ENCODE measurements at places on chromosomes 4 and X.
A peak's percentile ranks its signal among the peaks of the same experiment; 100 is the strongest.

GRCh38 chr4:155609455-155610059 is 57.1 kb upstream of the GUCY1A1 start:
- no peak for DNase-seq

- DNase-seq = no peak
Observed at GRCh38 chr4:98963538-98964433, 31.7 kb upstream of the METAP1 start.

DNA sequence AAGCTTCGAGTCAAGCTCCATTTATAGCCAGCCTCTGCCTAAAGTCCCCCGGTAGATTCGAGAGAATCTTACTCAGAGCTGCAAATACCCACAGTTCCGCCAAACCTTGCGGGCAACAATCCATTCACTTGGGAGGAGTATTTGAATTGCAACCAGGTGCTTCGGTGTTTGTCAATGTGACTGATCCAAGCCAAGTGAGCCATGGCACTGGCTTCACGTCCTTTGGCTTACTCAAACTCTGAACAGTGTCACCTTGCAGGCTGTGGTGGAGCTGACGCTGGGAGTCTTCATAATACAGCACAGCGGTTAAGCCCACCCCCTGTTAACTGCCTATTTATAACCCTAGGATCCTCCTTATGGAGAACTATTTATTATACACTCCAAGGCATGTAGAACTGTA is 11.2 kb downstream of the CD40LG start:
- no peak for DNase-seq

DNA sequence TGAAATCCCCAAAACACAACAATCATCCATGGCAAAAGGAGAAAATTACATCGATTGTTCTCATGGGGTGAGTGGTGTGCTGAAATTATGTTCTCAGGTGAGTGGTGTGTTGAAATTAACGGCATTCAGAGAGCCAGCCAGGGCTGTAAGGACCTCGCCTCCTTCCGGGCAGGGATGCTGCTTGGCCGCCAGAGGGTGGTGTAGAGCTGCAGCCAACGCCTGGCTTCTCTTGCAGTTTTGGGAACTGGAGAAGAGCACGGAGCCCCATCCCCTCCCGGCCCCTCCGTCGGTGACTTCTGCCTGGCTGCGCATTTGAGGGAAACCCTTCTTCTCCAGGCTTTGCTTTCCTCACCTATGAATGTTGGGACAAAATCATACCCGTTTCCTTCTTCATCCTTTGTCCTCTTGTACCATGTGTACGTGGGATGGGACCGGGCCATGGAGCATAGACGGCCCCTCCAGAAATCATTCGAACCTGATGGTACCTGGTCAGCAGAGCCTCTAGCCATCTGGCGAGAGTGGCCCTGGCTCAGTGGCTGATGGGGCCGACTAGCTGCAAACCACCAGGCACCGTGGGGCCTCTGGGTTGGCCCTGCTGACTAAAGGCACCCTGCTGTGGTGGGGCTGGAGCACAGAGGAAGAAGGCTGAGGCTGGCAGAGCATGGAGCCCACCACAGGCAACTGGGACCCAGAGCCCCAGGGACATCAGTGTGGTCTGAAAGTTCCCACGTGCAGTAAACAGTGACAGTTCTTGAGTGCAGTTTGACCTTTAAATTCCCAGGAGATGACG is 28.4 kb downstream of the TRMT44 start:
- peak; percentile 14 for DNase-seq

DNA sequence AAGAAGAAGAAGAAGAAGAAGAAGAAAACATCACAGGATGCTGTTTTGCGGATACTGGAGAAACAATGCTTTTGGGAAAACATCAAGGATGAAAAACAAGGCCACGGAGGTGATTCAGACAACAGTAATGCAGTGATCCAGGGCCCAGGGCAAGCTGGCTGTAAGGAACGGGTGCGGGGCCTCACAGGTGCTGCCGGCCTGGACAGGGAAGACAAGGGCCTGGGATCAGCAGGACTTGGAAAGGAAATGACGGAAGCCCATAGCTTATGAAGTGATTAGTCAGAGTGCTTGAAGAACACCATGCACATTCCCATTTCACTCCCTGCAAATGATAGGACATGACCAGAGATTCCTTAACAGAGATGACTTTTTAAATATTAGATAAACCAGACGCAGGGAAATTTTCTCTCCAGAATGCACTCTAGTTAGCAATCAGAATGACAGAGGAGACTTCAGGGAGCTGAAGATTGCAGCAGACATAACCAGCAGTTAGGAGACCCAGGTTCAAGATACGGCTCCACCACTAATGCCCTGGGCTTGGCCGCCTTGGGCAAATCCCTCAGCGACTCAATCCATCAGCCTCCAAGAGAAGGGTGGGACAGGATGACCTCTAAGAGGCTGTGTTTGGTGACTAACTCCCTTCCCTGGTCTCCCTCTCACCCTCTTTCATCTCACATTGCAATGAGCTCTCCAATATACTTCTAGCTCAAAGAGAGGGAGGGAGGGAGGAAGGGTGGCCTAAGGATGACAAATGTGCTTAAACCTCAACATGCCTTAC is 54.1 kb downstream of the APBB2 start:
- DNase-seq = peak; percentile 97

- DNase-seq = no peak
Observed at GRCh38 chr4:73224886-73225285, 33.7 kb downstream of the ANKRD17 start.

DNA sequence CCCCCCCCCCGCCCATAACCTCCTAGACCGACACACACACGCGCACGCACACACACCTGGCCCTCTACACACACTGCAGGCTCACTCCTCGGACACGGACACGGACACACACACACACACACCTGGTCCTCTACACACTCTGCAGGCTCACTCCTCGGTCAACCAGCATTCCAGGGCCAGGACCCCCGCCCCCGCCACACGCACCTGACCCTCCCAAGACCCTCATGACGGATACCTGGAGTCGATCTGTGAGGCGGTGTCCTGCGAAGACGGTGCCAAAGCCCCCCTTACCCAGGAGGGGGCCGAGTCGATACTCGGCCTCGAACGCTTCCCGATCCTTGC is 552 bp downstream of the PIM2 start:
- no peak for DNase-seq

DNA sequence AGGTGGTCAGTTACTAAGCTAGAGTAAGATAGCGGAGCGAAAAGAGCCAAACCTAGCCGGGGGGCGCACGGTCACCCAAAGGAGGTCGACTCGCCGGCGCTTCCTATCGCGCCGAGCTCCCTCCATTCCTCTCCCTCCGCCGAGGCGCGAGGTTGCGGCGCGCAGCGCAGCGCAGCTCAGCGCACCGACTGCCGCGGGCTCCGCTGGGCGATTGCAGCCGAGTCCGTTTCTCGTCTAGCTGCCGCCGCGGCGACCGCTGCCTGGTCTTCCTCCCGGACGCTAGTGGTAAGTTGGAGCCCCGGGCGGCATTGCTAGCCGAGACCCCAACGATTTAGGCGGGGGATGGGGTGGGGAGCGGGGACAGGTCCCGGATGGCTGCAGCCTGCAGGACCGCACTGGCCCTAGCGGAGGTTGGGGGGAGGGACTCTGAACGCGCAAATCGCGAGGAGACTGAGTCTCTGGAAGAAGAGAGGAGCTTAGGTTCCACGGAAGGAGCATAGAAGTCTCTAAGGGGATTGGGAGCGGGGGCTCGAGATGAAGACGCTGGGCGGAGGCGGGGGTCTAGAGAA is 573 bp downstream of the HTR2C start:
- no peak for DNase-seq

GRCh38 chr4:42566835-42567234 is 90.1 kb downstream of the ATP8A1 start:
- DNase-seq = no peak

- DNase-seq = no peak
Observed at GRCh38 chr4:93828332-93828994, at the start of gene ATOH1. TSS of gene ATOH1 (plus strand) at chr4:93828753. CDS start at chr4:93828927, 174 bp downstream.

GRCh38 chr4:141142423-141142822 is 9.2 kb upstream of the RNF150 start:
- DNase-seq = no peak

GRCh38 chrX:46957297-46957696 is 45.1 kb downstream of the JADE3 start:
- DNase-seq = no peak

Measured in HS-27A (cell line).